Stimulated activated CD8-positive, alpha-beta memory T cell treated with anti-CD3 and anti-CD28 coated beads, Interleukin-7, amount 100 ng/mL, for 24 hours (primary cell): ENCODE measurements at places on chromosomes 4 and X.

GRCh38 chr4:104475652-104476051 lies 19.0 kb downstream of the CXXC4 start:
- DNase-seq = no peak

DNA sequence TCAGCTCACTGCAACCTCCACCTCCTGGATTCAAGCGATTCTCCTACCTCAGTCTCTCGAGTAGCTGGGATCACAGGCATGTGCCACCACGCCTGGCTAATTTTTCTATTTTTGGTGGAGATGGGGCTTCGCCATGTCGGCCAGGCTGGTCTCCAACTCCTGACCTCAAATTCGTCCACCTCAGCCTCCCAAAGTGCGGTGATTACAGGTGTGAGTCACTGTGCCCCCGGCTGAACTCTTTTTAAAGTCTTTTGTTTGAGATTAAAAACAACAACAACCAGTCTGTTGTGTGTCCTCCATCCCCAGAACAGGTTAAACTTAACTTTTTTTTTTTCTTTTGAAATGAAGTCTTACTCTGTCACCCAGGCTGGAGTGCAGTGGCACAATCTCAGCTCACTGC lies 36.3 kb upstream of the RBPJ start:
- no peak for DNase-seq

GRCh38 chrX:96753230-96753629 lies 68.6 kb downstream of the DIAPH2 start:
- DNase-seq = no peak

DNA sequence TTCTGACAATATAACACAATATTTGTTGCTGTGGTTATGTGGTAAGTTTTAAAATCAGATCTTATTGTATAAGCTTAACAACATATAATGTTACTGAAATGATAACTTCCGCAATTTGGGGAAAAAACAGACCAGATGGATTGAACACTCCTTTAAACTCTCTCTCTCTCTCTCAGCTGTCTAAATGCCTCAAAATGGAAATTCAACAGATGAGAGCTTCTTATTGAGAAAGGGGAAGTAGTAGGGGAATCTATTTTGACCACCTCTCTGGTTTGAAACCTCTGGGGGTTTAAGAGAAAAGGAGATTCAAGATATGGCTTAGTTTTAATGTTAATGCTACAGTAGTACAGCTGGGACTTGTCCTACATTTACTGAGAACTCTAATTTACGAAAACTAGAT lies 40.3 kb downstream of the DMD start:
- DNase-seq = no peak

GRCh38 chrX:1491851-1492349 lies 39.2 kb upstream of the ASMTL start:
- no peak for DNase-seq

GRCh38 chrX:57172544-57172943 lies 35.3 kb upstream of the SPIN2A start:
- DNase-seq = no peak

DNA sequence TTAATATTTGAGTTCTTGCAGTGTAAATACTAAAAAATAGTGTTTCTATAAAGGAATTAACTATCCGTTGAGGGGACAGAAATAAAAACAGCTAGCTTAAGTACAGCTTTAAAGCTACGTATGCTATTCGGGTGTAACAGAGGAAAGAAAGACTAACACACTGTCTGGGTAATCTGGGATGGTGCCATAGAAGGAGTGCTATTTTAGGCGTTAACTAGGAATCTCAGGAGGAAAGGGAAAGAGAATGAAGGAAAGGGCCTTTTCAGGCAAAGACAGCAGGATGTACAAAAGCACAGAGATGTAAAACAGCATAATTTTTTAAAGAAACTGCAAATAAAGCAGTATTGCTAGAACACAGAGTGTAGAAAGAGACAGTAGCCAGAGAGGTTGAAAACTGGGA lies 161.8 kb downstream of the RAP1GDS1 start:
- DNase-seq = no peak

DNA sequence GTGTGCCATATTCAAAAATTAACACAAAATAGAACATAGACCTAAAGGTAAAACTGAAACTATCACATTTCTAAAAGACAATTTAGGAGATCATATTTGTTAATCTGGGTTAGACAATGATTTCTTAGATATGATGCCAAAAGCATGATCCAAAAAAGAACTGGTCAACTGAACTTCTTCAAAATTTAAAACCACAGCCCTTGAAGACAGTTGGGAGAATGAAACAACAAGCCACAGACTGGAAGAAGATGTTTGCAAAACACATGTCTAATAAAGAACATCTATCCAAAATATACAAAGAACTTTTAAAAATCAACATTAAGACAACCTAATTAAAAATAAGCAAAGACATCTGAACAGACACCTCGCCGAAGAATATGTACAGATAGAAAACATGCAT lies 19.5 kb downstream of the COMMD8 start:
- no peak for DNase-seq

DNA sequence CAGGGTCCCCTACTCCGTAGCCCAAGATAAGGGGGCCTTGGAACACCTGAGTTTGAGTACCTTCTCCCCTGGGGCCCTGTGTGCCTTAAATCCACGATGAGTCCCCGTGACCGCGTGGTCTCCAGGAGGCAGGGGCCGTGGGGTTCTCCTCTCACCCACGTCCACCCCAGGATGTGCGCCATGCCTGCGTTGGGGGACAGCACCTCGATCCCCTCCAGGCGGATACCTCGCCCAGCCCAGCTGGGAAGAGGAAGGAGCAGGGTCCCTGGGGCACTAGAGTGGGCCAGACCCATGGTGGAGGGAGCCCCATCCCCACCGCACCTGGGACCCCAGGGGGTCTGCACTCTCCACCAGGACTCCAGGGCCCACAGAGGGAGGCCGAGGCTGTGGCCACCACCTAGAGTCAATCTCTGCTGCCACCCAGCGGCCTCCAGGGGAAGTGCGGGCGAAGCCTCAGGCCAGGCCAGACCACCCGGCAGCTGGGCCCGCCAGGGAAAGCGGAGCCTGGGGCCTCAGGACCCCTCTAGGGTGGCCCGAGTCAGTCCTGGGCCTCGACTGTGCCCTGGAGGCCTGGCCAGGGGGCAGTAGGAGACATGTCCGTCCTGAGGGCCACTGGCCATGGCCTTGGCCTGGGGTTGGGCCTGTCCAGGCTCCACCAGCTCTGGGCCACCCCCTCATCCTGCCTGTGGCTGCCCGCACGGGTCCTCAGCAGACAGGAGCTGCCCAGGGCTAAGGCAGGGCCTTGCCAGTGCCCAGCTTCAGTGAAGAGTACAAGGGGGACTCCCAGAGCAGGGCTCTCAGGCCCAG lies 55.0 kb downstream of the FAM53A start:
- DNase-seq = peak; percentile 48

GRCh38 chr4:128869776-128870509 lies 60.4 kb downstream of the JADE1 start:
- no peak for DNase-seq

GRCh38 chr4:67035986-67036385 lies 509.3 kb downstream of the CENPC start:
- DNase-seq = no peak

- no peak for DNase-seq
These were observed 69.1 kb downstream of the SPIN4 start for GRCh38 chrX:63282077-63282476.

DNA sequence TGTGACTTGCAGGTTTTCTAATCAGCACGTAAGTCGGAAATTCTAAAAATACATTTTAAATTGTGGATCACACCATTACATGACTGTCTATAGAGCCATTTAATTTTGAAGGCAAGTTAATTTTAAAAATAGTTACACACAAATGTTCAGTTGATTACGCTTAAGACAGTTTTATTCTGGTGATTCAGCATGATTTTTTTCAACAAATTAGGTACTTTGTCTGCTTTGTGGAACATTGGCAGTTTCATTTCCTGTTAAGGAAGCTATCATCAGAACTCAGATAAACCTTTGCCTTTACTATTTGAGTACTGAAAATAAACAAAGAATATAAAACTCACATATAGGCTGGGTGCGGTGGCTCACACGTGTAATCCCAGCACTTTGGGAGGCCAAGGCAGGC lies 19.5 kb downstream of the SAT1 start:
- DNase-seq = no peak

- no peak for DNase-seq
These were observed 148.9 kb upstream of the CPEB2 start for GRCh38 chr4:14853176-14853943.

DNA sequence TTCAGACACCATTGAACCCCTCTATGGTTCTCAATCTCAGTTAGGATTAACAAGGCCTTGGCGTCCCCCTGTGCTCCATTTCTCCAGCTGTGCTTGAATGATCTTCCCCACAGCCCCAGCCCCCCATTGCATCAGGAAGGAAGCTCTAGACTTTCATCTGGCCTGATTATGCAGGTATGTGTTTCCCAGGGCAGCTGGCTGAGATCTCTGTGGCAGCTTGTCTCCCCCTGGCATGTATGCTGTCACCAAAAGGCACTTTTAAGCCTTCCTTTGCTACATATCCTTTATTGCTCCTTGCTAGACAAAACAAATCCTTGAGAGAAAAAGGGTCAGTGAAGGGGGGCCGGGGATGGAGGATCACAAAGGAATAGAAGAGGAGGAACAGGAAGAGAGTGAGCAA lies 1056.0 kb upstream of the SLIT2 start:
- DNase-seq = no peak

DNA sequence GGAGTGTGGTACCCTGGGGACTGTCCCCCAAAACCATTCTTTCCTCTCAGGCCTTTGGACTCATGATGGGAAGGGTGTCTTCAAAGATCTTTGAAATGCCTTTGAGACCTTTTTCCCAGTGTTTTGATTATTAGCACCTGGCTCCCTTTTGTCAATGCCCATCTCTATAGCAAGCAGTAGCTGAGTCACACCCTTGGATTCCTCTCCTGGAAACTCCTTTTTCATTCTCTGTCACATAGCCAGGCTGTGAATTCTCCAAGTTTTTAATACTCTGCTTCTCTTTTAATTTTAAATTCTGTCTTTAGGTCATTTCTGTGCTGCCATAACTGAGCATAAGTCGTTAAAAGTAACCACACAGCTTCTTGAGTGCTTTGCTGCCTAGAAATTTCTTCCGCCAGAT lies 29.7 kb downstream of the IL21 start:
- no peak for DNase-seq

GRCh38 chr4:124737619-124738018 lies 25.1 kb upstream of the ANKRD50 start:
- no peak for DNase-seq

GRCh38 chr4:52076731-52077130 lies 25.6 kb downstream of the SPATA18 start:
- no peak for DNase-seq

DNA sequence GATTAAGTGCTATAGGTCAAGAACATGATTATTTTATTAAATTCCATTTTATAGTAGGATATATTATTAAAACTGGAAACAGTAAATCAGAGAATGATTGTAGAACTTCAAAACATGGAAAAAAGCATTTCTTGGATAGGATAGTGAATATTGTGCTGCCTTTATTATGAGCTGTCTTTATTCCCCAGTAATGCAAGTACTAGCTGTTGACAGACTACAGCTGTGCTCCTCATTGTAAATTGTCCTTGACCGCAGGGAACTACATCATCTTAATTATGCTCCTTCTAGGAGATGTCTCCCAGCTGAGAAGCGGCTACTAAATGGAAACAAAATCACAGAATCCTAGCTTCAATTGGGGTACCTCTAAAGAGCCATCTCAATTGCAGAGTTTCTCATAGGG lies 1457.2 kb upstream of the PCDH7 start:
- no peak for DNase-seq

GRCh38 chrX:1535241-1536041 lies 1.5 kb downstream of the P2RY8 start:
- DNase-seq = no peak

DNA sequence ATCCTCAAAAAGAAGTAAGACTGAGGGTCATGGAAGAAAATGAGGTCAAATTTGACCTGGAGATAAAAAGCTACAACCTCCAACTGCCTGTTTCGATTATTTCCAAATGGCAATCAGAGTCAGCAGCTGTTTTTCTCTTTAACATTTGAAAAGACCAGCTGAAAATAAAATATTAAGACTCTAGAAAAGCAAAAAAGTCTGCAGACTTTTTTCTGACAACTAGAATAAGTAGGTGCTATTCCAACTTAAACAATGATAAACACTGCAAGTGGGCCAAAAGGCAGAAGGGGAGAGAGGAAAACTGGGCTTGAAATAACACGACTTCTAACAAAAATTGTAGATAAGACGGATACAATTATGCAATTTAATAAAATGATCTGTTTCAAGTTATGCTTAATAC lies 110.4 kb downstream of the LRBA start:
- DNase-seq = no peak

- DNase-seq = no peak
These were observed 291.4 kb downstream of the PABPC4L start for GRCh38 chr4:133910165-133910564.

- DNase-seq = no peak
These were observed 2.0 kb downstream of the ZFX start for GRCh38 chrX:24151513-24151912.

DNA sequence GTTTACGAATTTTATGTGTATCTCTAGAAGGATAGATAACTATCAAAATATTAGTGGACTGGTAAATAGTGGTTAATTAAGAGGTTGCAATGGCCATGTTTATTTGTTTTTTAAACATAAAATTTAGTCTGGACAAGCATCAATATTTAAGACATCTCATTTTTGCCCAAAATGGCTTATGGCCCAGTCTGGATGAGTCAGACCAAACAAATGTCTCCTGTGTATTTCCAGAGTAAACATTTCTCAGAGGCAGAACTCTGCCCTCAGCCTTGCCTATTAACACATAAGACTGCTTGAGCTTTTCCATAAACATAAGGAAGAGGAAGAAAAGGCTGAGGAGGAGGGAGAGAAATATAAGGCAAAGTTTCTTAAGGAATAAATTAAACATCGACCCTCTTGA lies 277.1 kb upstream of the DIAPH2 start:
- no peak for DNase-seq

GRCh38 chr4:142660728-142661127 lies 185.4 kb downstream of the INPP4B start:
- DNase-seq = no peak

- no peak for DNase-seq
These were observed 19.7 kb upstream of the SPON2 start for GRCh38 chr4:1192091-1192492.

DNA sequence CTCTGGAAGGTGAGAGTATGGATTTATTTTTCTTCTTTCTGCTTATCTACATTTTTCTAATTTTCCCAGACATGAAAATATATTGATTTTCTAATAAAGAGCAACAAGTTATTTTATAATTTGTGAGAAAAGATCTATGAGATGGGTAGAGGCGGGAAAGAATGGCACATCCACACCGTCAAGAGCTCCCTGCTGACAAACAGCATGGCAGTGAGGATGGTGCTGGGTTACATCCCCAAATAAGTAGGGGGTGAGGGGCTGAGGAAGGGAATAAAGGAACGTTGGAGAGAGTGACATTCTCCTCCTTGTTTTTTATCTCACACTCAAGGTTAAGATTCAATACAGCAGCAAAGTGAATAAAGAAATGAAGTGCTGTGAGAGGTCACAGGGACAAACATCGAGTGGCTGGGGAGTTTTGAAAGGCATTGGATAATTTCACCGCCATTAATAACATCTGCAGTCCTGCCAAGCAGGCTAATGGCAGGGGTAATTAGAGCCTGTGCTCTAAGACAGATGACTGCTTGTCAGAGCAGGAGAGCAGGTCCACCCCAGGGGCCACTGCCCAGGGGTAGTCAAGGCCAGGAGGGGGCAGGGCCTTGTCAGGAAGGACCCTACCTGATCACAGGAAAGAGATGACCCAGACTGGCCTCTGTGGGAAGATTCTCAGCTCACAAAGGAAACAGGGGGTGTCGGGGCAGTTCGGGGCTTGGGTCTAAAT lies 323.8 kb downstream of the FBXW7 start:
- no peak for DNase-seq
